ENCODE measurements at places on chromosomes 16 and 17.
A peak's percentile ranks its signal among the peaks of the same experiment; 100 is the strongest.

DNA sequence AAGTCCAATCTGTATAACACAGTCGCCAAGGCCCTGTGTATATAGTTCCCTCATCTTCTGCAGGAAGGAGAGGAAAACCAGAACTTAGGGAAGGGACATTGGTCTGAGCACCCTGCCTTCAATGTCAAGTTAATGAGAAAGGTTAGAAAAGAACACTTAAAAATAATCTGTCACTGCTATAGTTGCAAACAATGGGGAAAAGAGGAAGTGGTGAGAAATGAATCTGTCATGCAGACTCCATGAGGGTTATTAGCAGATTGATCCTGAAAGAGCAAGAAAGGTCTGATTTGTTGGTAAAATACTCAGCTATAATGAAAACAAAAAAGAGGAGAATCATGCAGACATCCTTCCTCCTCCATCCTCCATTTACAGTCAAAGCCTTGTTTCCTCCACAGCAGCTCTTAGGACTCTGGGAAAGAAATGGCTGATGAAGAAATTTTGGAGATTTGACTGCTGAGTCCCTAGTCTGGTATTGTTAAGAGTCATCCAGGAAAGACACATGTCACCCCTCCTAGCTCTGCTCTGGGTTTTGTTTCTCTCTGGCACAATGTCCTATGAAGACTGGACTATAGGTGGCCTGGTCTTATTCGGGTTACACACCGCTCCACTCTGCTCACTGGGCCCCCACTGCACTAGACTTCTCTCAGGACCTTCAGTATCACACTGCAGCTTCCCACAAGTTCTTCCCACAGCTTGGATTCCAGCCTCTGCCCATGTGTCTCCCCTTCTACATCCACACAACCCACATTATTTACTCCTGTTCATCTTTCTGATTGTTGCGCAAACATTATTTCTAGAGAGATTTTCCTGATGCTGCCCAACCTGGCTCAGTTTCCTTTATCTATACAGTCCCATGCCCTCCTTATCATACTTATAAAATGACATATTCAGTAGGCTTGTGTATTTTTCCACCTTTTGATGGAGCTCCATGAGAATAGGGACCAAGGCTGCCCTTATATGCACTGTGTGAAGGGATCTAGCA is 56.5 kb upstream of the XYLT1 start:
- DNase-seq: no peak

DNA sequence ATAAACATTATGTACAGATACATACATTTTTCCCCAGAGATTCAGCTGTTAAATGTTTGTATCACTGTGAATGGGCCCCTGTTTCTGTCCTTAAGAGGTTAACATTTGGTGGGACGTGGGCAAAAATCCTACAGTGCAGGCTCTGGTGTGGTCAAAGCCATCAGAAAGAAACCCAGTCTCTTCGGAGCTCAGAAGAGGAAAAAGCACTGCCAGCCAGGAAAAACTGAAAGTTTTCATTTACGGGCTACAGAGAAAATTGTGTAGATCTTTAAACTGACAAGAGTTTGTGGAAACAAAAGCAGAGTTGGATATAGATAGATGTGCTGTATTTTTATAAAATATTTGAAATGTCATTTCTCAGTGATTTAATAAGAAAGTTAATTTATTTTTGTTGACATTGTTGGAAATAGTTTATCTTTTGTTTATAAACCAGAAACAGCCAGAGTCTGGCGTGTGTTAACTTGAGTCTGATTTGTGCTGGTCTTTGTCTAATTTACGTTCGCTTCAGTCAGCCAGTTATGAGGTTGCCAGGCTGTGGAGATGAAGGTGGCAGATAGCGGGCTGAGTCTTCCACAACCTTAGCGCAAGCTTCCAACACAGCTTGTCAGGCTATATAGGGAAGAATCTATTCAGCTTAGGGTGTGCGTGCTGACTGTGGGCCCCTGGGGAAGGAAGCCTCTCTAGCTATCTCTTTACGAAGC is 9.5 kb upstream of the TEKT3 start:
- no peak for DNase-seq

DNA sequence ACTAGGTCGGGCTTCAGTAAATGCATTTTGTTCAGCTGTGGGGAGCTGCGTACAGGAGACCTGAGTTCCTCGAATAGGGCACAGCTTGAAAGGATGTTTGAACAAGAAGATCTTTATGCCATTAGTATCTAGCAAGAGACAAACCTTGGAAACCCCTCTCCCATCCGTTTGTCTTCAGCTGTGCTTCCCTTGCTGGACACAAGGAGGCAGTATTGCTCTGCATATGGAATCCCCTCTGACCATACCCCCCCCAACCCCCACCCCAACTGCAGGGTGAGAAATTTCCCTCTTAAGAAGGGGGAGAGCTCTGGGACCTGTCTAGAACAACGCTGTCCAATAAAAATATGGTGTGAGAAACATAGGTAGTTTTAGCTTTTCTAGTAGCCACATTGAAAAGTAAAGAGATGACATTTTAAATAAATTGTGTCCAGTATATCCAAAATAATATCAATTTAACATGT is 1.6 kb downstream of the MRM1 start:
- peak; percentile 77 for DNase-seq

DNA sequence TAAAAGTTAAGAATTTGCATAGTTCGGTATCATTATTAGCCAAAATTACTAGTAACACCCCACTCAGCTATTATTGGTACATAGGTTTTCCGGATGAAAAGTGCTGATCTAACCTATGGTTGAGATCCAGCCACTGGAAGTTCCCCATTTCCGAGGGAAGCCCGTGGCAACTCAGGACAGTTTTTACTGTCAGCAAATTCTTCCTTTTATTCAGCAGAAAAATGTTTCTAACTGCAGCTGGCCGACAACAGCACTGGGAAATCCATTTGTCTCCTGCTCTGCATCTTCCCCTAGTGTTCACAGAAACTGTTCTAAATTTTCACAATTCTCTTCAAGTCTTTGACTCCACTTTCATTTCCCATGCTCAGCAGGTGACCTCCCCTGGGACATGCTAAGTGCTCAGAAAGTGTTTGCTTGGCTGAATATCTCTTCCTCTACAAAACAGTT is 15.5 kb upstream of the MMD start:
- no peak for DNase-seq

DNA sequence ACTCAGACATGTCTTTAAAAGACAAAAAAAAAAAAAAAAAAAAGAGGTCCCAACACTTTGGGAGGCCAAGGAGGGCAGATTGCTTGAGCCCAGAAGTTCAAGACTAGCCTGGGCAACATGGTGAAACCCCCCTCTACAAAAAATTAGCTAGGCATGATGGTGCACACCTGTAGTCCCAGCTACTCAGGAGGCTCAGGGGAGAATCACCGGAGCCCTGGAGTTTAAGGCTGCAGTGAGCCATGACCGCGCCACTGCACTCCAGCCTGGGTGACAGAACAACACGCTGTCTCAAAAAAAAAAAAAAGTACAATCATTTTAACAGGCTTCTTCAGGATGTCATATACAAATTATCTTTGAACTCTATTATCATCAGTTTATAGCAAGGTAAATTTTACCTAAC is 22.0 kb downstream of the C16orf87 start:
- no peak for DNase-seq

- no peak for DNase-seq
These were observed 66.2 kb upstream of the TRAP1 start for GRCh38 chr16:3783516-3783915.

DNA sequence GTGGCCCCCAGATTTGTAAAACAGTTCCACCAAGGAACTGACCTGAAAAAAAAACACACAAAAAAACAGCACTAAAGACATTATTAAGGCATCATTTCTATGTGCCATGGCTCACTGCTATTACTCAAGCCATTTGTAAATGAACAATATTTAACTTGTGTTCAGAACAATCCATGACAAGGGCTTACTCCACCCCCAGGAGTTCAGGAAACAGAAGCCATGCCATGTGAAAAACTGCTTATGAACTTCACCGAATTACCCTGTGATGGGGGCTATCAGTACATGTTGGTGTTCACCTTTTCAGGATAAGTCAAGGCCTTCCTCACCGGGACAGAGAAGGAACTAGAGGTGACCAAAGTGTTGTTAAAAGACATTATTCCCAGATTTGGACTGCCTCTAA is 19.2 kb downstream of the ACSM1 start:
- no peak for DNase-seq

Data from NCI-H2081 (cell line).